Right lung (tissue), 10 donors: ENCODE measurements at places on chromosomes 3 and 15.

GRCh38 chr3:14236902-14237301 is 58.3 kb downstream of the LSM3 start:
- DNase-seq = no peak

GRCh38 chr3:113214917-113215595 is 3.7 kb downstream of the BOC start:
- DNase-seq = no peak

DNA sequence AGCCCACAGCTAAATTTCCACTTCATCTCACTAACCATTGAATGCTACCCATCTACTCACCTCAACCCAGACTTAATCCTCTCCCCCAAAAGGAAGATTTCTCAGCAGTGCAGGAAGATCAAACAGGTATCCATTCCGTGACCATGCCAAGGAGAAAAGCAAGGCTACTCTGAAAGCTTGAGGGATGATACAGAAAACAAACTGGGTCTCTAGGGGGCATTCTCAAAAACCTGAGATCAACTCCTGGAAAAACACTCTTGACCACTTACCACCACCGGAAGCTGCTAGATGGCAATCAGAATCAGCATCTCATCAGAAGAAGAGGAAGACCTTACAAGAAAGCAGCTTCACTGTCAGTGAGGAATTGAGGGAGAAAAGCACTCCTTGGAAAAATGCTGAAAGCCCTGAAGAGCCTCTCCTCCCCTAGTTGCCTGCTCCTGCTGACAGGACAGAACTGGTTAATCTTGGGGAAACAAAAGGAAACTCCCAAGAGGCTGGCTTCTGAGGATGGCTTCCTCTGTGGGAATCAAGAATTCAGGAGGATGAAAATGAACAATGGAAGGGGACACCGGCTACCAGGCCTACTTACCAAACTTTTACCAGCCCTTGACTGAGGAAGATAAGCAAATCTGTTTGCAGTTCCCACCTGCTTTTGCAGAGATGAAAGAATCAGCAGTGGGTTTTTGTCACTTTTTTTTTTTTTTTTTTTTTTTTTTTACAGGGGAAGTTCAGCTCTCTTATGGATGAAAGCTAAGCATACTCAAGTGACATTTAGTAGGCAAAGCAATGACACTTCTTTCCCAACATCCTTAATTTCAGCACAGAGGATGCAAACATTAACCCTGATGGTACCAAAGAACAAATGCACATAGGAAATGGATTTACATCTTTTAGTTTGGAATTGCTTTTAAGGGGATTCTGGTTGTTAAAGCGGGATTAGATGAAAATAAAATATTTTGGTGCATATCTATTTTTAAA is at the start of gene ATP8B4:
Gene ATP8B4, minus strand, starts transcription at position 171 of the 978 bp plus-strand sequence. CDS start 12,267 bp downstream, outside the sequence.
- DNase-seq = no peak

- DNase-seq = no peak
These were observed 6.5 kb upstream of the CPEB1 start for GRCh38 chr15:82653483-82654168.

DNA sequence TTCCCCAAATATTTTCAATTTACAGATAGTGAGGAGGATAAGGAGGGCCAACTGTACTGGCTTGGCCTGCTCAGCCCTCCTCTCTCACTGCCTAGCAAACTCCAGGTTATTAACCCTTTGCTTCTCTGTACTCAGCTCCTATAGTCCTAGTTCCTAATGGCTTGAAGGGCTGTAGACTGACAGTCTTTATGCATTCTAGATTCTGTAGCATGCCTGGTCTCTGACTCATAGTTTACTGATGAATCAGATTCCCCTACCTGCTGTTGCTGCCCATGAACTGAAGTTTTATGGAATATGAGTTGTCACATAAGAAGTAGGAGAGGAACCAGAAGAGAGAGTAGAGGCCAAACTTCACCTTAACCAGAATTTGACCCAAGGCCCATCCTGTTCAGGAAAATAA is 27.1 kb upstream of the MAP3K13 start:
- DNase-seq = no peak

GRCh38 chr3:58567251-58567515 is 10.0 kb downstream of the FAM107A start:
- no peak for DNase-seq

- DNase-seq = no peak
These were observed 71.3 kb upstream of the CGNL1 start for GRCh38 chr15:57305009-57305408.

DNA sequence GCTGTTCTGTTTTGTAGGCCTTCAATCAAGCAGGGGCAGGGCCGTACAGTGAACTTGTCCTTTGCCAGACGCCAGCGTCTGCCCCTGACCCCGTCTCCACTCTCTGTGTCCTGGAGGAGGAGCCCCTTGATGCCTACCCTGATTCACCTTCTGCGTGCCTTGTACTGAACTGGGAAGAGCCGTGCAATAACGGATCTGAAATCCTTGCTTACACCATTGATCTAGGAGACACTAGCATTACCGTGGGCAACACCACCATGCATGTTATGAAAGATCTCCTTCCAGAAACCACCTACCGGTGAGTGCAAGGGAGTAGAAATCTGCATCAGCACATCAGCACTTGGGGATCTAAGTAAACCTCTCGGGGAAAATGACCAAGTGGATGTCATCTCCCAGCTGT is 95.5 kb downstream of the GHSR start:
- DNase-seq = no peak

- no peak for DNase-seq
These were observed 376.0 kb upstream of the PDZRN3 start for GRCh38 chr3:74000725-74001124.

GRCh38 chr3:77917225-77917624 is 877.3 kb downstream of the ROBO2 start:
- no peak for DNase-seq

- DNase-seq = no peak
These were observed 93.7 kb downstream of the TMEM266 start for GRCh38 chr15:76153241-76154197.

GRCh38 chr15:73922186-73923151 is 3.8 kb upstream of the LOXL1 start:
- peak; percentile 90 for DNase-seq

DNA sequence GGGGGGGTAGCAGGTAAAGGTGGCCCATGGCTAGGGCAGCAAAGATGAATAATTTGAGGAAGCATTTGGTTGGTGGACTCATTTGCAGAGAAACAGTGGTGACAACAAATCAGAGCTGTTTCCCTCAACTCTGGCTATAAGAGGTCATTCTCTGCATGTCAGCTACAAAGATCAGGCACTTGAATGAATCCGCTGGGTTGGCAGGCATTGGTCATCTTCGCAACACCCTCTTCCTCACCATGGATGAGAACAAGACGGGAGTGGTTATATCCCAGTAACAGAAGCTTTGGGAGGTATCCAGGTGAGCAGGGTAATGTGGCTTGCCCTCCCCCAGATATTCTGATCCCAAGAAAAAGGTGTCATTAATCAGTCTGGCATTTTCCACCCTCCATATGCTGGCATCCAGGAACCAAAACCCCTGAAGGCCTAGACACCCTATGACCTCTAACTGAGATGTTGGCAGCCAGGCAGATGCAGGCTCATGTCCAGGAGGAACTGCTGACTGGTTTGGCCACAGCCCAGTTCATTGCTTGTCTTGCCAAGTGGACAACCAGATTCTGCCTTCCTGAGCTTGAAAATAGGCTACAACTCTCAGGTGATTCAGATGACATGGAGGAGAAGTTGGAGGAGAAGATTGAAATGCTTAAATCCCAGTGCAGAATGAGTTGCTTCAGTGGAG is 108.9 kb upstream of the TRIM42 start:
- DNase-seq = no peak

- no peak for DNase-seq
These were observed 24.3 kb downstream of the HERC1 start for GRCh38 chr15:63809452-63809851.

GRCh38 chr15:39921274-39921638 is 1.2 kb upstream of the GPR176 start:
- no peak for DNase-seq

GRCh38 chr15:75923756-75924155 is 20.1 kb downstream of the FBXO22 start:
- no peak for DNase-seq

DNA sequence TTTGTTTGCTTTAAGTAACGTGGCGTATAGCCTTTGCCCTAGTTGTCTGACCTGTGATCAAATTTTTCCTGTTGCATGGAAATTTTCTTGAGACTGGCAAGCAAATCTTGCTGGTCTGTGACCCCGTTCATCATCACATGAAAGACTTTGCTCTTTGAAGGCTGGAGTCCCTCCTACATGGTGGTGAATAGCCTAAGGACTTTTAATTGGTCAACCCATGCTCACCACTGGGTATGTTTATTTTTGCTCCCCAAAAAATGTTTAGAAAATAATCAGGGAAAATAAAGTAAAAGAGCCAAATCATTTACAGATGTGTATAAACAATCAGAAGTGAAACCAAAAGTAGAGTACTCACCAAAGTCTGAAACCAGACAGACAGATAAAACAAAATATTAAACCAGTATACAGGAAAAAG is 1075.3 kb upstream of the ALCAM start:
- DNase-seq = no peak

DNA sequence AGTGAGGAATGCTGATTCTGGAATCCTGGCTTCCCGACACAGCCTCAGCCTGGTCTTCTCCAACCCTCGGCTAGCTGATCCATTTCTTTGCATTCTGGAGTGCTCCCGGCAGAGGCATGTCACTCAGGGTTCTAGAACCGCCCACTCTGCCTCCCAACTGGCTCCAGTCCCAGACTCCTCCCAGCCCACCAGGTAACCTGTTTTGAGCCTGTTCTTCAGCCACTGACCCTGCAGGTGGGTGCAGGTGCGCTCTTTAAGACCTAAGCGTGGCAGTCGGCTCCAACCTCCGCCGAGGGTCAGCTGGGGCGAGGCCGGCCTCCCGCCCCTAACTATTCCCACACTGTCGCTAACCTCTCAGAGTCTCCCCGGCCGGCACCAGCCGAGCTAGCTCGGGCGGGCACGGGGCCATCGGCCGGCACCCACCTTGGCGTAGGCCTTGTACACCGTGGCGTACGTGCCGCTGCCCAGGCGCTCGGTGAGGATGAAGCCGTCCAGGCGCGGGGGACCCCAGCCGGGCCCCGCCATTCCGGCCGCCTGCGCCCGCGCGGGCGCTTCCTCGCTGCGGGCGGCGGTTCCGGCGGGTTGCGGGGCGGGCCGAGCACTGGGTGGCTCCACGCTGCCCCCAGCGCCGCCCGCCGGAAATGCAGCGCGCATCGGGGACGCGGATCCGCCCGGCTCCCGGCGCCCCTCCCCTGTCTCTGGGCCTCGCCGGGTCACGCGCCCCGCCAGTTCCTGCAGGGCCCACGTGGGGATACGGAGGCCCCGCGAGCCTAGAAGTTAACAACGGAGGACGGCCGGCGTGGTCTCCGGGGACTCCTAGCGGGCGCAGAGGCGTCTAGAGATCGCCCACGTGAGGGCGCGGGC is at the start of gene ULK3:
Gene ULK3, minus strand, starts transcription at position 576 of the 864 bp plus-strand sequence. Its CDS starts 51 bp downstream, at position 525.
- peak; percentile 88 for DNase-seq

- DNase-seq = no peak
These were observed 246.4 kb downstream of the SLC9A9 start for GRCh38 chr3:143601723-143602484.

DNA sequence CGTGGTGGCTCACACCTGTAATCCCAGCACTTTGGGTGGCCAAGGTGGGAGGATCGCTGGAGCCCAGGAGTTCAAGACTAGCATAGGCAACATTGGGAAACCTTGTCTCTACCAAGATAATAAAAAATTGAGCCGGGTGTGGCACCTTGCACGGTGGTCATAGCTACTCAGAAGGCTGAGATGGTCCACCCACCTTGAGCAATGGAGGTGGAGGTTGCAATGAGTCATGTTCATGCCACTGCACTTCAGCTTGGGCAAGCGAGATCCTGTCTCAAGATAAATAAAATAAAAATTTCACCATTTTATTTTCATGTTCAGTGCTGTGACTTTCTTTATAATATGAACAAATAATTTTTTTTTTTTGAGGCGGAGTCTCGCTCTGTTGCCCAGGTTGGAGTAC is 12.5 kb downstream of the MAPK6 start:
- DNase-seq = no peak

- no peak for DNase-seq
These were observed 62.8 kb upstream of the MEX3B start for GRCh38 chr15:82108489-82109078.

GRCh38 chr15:80982205-80982604 is 7.4 kb downstream of the MESD start:
- no peak for DNase-seq

DNA sequence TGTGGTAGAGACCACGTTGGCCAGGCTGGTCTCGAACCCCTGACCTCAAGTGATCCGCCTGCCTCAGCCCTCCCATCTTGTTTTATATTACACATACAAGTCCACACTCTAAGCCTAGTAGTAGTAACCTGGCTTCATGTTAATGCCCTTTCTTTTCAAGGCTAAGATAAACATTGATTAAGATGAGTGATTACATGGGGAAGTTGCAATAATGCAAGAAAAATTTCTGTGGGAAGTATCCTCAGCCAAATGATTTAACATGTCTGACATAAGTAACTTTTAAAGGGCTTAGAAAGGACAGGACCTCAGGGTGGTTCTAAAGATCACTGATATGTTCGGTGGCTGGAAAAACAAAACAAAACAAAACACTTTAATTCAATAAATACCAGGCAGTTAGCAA is 72.1 kb downstream of the SFMBT1 start:
- DNase-seq = no peak

DNA sequence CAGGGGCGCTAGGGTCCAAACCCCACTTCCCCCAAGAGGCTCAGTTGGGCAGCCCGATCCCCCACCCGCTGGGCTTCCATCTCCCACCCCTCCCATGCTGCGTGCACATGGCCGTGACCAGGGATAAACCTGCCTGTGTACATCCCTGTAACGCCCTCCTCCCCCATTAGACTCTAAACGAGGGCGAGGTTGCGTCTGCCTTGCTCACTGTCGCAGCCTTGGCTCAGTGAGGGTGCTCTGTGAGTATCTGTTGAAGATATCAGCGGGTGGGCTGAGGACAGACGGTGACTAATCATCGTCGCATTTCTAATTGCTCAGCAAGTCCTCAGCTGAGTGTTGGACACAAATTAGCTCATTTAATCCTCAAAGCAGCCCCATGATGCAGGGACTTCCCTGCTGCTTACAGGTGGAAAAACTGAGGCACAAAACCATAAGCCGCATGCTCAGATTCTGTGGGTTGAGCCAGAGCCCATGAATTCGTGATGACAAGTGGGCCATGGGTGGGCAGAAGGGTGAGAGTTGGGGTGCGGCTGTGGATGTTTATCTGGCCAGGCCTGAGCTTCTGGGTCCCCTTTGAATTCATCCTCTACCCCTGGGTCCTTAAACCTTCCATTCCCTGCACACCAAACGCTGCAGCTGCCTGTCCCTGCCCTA is 26.0 kb downstream of the FBLN2 start:
- DNase-seq = no peak

DNA sequence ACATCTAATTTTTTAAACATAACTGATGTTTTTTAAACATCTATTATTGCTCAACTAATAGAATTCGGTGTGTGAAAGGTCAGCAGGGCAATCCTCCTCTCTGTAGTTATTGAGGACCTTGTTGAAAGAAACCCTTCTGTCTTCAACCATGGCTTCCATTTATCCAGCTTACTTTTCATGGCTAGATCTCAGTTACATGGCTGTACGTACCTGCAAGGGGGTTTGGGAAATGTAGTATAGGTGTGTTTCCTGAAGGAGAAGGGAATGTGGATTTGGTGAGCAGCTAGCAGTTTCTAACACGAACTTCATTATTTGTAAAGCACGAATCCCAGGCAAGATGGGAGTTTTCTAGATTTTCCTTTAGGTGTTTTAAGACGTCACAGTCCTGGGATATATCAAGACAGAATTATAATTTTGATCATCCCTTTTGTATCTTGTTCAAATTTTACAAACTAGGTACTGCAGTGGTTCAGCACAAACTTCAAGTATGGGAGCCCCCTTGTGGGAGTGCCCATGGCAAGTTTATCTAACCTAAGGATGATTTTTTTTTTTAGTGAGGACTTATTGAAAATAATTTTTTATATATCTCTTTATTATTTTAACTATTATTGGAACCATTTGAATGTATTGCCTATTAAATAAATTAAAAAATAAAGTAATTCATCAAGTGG is 41.6 kb downstream of the FBXL2 start:
- DNase-seq = no peak
